ENCODE measurements at places on chromosomes 6 and 20. TPM values are rescaled to one million over a fixed set of nuclear protein-coding genes. Genes with fewer than 3 reads are reported as not detected.

Gene CTCFL
- not detected for total RNA-seq

Gene SEL1L2
- not detected for total RNA-seq

Gene NNAT
- total RNA-seq, result 32.0 TPM

Gene MCM8
- total RNA-seq, result 12.1 TPM

Gene NDRG3
- total RNA-seq, result 14.4 TPM

Gene PRSS35
- total RNA-seq, result 2.7 TPM

Gene PLA2G7
- total RNA-seq, result not detected

Gene CCN5
- 3.4 TPM for total RNA-seq
